Sigmoid colon (tissue), 7 donors: ENCODE measurements at places on chromosomes 12 and 14. TPM values are rescaled to one million over a fixed set of nuclear protein-coding genes. Genes with fewer than 3 reads are reported as not detected.

FGF23 gene
- not detected for total RNA-seq

KRT72 gene
- not detected for total RNA-seq

LRRIQ1 gene
- 0.41 TPM for total RNA-seq

MIPOL1 gene
- 12.1 TPM for total RNA-seq

A2M gene
- 296 TPM for total RNA-seq

DLST gene
- 71.3 TPM for total RNA-seq

CARMIL3 gene
- 0.16 TPM for total RNA-seq

POU6F1 gene
- total RNA-seq = 15.8 TPM

C12orf75 gene
- 2.0 TPM for total RNA-seq

PPFIA2 gene
- total RNA-seq = 4.4 TPM

TAS2R10 gene
- total RNA-seq = 0.54 TPM

SAMD15 gene
- total RNA-seq = 0.16 TPM

CLEC4E gene
- 5.3 TPM for total RNA-seq

LRRC43 gene
- total RNA-seq = 4.4 TPM
